Hypothalamus (tissue), 51 donors: ENCODE measurements at places on chromosomes 3 and 15.

DNA sequence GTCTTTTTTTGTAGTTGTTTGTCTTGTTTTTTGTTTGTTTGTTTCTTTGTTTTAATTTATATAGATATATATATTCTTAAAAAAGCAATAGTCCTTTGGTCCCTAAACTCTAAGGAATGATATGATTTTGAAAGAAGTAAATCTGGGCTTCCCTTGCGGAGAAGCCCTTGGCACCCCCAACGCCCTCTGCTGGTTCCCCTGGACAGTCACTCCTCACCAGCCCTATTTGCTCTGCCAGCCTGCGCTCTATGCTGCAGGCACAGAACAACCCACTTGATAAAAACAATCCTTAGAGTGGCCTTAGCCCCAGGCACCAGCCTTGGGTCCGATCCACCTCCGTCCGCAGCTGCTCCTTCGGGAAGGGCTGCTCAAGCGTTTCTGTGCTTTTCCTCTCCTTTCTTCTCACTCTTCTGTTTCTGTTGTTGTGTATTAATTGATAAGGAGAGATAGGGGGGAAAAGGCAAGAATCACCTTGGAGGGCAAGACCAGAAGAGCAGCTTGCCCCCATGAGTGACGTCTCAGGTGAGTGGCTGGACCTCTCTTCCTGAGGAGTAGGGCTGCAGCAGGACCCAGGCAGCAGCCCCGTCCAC is 13.7 kb upstream of the PARP6 start:
- DNase-seq, result no peak

GRCh38 chr3:178054471-178054870 is 481.8 kb upstream of the KCNMB2 start:
- DNase-seq, result no peak

GRCh38 chr3:52843108-52843865 is 8.5 kb upstream of the MUSTN1 start:
- no peak for DNase-seq

DNA sequence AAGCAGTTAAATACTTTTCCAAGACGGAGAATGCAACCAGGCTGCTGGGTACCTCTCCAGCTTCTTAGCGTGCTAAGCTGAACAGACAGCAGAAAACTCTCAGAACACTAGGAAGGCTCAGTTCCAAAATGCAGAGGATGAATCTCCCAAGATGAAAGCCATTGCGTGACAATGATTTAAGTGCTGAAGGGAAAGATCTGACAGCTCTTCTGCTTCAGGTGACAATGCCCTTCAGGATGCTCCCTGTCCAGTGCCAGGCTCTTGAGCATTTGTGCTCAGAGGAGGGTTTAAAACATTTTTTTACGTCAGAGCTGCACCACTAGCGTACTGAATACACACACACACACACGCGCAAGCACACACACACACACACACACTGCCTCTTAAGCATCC is 26.3 kb downstream of the ARHGEF3 start:
- no peak for DNase-seq

DNA sequence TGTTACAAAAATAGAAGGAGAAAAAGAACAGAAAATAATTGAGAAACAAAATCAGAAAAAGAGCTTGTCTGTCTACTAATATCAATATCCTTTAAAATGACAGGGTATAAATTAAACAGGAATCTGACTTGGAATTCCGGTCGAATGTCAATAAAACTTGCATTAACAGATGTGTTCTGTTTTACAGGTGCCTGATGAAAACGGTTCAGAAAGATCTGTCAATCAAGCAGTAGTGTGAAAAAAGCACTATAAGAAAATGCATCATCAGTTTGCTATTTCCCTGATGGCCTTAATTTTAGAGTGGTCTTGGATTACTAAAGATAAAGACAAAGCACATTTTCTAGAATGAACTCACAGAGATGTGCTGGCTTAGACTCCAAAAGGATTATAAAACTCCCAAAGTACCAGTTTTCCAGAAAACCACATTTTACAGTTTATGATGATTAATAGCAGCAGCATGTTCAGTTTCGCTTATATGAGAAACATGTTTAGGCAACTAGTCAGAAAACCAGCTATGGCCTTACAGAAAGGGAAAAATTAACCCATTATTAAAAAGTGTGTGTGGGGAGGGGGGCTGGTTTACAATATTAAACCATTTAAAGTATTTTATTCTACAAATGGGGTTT is 8.2 kb upstream of the C3orf38 start:
- no peak for DNase-seq

DNA sequence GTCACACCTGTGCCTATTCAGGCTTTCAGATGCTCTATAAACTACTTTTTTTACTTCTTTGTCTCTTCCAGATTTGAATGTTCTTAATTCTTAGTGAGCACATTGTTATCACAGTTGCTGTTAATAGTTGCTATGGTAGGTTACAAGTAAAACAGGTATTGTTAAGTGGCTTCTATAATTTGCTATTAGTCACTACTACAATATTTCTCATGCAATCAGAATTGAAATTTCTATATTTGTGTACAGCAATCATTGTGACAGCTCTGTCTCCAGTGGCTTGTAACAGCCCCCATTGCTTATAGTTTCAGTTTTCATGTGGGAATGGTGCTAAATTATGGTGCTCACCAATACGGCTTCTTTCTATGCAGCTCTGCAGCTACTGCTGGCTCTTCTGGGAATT is 318.4 kb upstream of the GOLIM4 start:
- DNase-seq, result no peak

- DNase-seq, result no peak
Observed at GRCh38 chr3:877001-877400, 215.8 kb upstream of the CNTN6 start.

GRCh38 chr15:78565951-78566774 is 843 bp downstream of the CHRNA5 start:
- no peak for DNase-seq

- DNase-seq, result no peak
Observed at GRCh38 chr3:126956361-126956760, 26.6 kb upstream of the PLXNA1 start.

DNA sequence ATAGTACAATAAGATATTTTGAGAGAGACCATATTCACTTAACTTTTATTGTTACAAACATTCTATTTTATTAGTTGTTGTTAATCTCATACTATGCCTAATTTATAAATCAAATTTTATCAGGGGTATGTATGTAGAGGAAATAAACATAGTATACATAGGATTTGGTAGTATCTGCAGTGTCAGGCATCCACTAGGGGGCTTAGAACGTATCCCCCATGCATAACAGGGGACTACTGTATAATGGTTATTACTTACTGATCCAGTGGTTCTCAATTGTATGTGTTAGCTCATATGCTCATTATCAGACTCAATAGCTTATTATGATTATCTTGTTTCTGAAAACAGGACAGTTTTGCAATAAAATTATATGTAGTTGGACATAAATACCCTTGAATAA is 27.6 kb downstream of the CMC1 start:
- DNase-seq, result no peak

- no peak for DNase-seq
Observed at GRCh38 chr3:100033903-100034471, 80.3 kb downstream of the FILIP1L start.

- DNase-seq, result no peak
Observed at GRCh38 chr3:157807280-157807679, 298.9 kb downstream of the SHOX2 start.

- DNase-seq, result no peak
Observed at GRCh38 chr3:148084931-148085330, 612.8 kb upstream of the AGTR1 start.

DNA sequence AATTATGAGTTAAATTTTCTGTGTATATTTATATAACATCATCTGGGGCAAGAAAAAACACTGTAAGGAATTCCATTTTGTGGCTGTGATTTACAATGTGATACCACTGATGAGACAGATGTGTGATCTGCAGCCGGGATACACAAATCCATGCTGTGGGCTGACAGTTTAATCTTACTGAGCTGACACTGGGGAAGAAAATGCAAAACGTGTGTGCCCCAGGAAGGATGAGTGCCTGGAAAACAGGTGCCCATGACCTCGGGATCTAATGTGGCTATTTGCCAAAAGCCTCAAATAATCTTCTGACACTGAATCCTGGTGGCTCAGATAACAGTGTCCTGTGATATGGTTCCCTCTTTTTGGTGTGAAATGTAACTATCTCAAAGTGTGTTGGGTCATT is 10.5 kb downstream of the MYRIP start:
- DNase-seq, result no peak

- DNase-seq, result peak; percentile 41
Observed at GRCh38 chr15:85831415-85832113, 36.8 kb upstream of the KLHL25 start.

- DNase-seq, result no peak
Observed at GRCh38 chr3:155364492-155364891, 71.0 kb upstream of the STRIT1 start.

GRCh38 chr15:52718551-52718950 is 39.4 kb upstream of the ATOSA start:
- no peak for DNase-seq

DNA sequence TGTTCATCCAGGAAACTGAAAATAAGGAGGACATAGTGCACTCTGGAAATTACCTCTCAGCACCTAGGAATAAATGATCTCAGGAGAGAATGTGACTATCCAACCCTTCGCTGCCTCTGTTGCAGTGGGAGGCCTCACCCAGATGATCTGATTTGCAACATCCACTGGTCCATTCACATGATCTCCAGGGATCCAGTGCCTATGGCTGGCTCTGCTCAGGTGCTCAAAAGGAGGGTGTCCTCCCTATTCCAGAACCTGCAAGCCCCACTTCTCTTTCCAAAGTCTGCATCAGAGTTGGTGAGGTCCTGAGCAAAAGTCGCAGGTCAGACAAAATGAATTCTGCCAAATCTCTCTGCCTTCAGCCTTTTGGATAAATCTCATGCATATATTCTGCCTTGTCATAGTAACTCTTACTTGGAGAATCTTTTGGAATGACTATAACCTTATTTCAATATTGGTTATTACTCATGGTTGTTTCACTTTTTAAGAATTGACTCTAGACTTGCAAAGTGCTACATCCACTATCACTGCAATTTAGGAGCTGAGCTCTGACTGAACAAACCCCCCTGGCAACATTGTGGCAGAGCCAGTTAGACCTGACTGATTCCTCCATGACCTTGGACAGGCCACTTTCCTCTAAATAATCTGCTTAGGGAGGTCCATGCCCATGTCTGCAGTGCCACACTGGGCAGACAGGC is 295.1 kb downstream of the EPHB1 start:
- no peak for DNase-seq

- no peak for DNase-seq
Observed at GRCh38 chr15:32852771-32853170, 135.0 kb downstream of the GREM1 start.

- DNase-seq, result no peak
Observed at GRCh38 chr3:182725372-182726251, 67.7 kb upstream of the ATP11B start.

- DNase-seq, result no peak
Observed at GRCh38 chr3:156675830-156676767, 1.7 kb downstream of the TIPARP start.

GRCh38 chr3:38232701-38233100 is 32.9 kb upstream of the SLC22A13 start:
- DNase-seq, result no peak

DNA sequence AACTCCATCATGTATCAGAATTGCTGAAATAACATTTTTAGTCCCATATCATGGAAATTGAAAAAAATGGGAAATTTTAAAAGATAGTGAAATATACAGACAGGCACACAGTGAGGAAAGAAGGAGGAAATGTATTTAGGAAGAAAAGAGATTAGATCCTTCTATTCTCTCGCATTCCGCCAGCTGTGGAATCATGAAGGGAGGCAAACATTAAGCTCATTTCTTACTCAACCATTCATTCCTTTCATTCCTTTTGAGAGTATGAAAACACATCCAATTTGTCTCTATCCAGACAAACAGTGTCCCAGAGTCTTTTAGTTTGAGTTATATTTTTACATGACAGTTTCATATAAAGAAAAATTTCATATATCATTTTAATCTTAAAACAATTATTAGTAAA is 52.5 kb upstream of the KCNMB2 start:
- no peak for DNase-seq

- DNase-seq, result no peak
Observed at GRCh38 chr15:21267671-21268395, 172.5 kb downstream of the POTEB3 start.

DNA sequence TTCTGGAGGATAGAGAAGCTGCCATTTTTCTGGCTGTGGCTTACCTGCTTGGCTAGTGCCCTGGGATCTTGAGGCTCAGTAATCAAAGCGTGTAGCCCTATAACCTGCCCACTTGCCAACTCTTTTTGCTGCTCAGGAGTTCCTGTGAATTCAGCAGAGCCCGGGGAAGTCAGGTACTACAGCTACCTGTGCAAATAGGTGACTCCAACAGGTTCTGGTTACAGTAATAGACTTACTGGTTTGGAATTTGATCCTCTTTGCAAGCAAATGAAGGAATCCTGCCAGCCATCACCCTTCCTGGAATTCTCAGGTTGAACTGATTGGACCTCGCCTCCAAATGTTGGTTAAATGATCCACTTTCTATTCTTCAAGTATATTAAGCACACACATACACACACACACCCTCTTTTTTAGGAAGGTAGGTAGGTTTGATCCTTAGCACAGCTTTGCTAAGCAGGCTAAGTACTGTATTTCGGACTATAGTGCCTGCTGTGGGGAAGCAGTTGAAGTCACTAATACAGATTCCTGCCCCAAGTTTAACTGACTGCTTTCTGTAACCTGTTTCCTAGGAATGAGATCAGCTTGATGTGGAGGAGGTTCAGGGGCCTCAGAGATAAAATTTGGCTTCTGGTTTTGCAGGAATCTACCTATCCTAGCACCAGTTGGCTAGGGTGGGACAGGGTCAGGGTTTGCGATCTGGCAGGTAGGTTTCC is 2.3 kb downstream of the PPCDC start:
- no peak for DNase-seq

GRCh38 chr3:109059264-109059663 is 58.7 kb downstream of the MORC1 start:
- no peak for DNase-seq

DNA sequence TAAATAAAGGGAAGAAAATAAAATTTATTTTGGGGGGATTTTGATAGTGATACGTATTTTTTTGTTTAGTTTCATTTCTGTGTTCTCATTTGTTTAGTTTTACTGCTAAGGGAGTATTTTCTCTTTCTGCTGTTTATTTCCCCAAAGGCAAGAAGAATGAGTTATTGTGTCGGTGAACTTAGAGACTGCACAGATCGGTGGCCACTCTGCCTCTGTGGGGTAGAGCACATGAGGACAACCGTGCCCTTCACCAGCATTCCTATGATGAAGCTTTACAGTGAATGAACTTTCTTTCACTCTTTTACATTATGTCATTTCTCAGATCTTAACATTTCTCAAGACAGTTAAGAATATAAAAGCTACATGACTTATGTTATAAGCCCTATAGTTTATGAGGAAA is 214.4 kb downstream of the OCA2 start:
- DNase-seq, result no peak

- peak; percentile 29 for DNase-seq
Observed at GRCh38 chr3:48194446-48195071, 6.3 kb upstream of the CDC25A start.
